ENCODE measurements at places on chromosomes 2 and 18.

- no peak for DNase-seq
Measured at GRCh38 chr2:58130238-58130637, 83.6 kb downstream of the VRK2 start.

DNA sequence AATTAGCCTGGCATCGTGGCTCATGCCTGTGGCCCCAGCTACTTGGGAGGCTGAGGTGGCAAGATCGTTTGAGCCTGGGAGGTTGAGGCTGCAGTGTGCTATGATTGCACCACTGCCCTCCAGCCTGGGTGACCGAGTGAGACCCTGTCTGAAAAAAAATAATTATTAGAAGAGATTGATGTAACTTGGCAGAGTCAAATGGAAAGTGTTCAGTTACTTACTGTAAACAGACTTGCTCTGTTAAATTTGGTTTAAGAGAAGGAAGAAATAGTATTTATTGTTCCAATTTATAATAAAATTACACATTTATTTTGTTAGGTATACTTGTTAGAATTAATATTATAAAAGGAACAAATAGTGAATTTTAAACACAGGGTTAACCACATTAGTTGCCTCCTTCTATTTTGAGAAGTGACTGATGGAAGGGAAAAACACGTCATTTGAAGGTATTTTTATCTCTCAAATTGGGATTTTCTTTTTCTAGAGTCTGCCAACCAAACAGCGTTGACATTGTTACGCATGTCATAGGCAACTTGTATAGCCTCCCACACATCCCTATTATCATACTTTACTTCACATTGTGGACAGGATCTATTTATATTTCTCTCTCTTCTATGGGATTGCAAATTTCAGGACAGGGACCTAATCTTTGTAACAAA is 118.8 kb upstream of the B3GNT2 start:
- no peak for DNase-seq

DNA sequence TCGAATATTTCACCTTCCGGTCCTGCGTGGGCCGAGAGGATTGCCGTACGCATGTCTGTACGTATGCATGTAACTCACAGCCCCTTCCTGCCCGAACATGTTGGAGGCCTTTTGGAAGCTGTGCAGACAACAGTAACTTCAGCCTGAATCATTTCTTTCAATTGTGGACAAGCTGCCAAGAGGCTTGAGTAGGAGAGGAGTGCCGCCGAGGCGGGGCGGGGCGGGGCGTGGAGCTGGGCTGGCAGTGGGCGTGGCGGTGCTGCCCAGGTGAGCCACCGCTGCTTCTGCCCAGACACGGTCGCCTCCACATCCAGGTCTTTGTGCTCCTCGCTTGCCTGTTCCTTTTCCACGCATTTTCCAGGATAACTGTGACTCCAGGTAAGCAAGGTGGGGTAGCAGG is at the start of gene SERPINB5:
Gene SERPINB5 (plus strand): TSS at position 291 of the 400 bp plus-strand sequence. CDS start 7,471 bp downstream, outside the sequence.
- no peak for DNase-seq

- no peak for DNase-seq
Measured at GRCh38 chr2:200357845-200358244, 51.4 kb downstream of the SPATS2L start.

GRCh38 chr18:54883816-54884604 is 55.7 kb downstream of the RAB27B start:
- DNase-seq, result no peak

- DNase-seq, result peak; percentile 84
Measured at GRCh38 chr2:177906041-177906718, 166.4 kb downstream of the PDE11A start.

DNA sequence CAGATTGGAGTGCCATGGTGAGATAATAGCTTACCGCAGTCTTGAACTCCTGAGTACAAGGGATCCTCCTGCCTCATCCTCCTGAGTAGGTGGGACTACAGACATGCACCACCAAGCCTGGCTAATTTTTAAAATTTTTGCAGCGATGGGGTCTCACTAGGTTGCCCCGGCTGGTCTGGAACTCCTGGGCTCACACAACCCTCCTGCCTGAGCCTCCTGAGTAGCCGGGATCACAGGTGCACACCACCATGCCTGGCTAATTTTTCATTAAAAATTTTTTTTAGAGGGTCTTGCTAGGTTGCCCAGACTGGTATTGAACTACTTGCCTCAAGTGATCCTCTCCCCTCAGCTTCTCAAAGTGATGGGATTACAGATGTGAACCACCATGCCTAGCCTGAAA is 27.8 kb downstream of the RAB31 start:
- DNase-seq, result no peak

DNA sequence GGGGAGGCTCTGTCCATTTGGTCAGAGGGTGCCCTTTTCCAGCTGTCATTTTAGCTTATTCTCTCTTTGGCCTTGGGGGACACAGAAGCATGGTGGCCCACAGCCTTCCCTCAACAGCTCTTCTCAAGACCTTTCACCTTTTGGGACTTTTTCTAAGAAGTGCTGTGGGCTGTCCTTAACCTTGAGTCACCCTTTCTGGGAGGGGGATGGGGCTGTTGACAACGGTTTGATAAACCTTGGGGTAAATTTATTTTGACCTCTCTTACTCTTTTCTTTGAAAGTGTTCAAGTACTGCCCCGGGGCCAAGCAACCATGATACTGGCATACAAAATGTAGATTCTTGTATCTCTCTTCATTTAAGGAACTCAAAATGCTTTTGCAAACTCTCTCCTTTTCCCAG is 13.7 kb downstream of the IGFBP5 start:
- no peak for DNase-seq

DNA sequence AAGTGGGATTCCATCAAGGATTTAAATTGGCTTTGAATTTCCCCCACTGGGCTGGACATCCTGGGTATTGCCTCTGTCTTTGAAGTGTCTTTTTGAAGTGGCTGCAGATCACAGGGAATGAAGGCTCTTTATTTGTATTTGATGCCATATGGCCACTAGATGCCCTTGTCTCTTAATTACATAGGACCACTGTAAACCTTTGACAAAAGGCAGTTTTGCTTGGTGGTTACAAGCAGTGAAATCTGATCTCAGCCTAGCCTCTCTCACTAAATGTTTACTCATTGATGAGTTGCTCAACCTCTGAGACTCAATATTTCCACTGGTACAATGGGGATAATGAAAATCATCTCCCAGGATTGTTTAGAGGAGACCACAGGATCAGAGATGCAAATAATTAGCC is 102.2 kb downstream of the INSIG2 start:
- no peak for DNase-seq

DNA sequence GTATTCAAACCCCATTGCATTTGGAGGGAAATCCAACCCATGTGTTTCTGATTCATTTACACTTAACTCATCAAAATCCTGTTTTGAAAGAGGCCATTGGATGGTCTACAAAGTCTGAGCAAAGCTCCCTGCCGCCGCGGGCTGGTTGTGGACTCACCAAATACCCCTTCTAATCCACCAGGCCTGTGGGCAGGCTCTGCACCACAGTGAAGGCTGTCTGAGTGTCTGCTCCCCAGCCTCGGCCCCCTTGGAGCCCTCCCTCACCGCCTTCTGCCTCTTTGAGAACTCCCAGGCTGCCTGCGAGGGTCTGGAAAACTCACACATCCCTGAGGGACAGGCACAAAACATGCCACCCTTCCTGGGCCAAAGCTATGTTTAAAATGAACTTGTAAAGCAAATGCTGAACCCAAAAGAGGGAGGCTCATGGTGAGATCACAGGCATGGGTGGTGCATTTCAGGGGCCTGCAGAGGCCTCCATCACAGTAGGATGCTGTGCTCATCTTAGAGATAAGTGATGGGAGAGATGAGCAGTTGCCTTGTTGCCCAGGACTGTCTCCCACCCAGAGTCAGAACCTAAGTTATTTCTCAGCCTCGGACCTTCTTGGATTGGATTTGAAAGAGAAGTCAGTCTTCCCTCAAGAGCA is 225.0 kb downstream of the CYP26B1 start:
- no peak for DNase-seq

DNA sequence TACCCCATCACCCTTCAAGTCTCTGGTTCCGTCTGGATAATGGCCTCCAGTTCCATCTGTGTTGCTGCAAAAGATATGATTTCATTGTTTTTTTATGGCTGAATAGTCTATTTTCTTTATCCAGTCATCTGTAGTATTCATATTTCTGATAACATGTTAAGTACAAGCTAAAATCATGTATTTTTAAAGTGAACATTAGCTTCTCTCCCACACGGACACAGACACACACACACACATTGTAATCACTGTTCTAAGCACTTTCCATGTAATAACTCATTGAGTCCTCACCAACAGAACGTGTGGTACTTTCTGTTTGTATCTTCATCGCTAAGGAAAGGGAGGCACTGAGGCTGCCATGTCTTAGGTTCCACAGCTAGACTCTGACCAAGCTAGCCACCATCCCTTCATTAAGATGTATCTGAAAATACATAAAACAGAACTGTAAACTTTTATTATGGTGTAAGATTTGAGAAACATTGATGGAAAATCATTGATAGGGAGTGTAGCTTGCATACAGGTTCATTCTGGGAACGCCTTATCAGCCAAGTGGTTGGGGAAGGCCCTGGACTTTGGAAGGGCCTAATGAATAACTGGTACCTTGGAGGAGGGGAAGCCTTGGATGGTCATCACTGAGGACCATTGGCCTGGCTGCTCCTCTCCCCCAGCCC is 8.1 kb downstream of the NCK2 start:
- DNase-seq, result no peak

- DNase-seq, result no peak
Measured at GRCh38 chr2:124283096-124283495, 258.0 kb downstream of the CNTNAP5 start.

GRCh38 chr2:110955556-110955955 is 165.2 kb upstream of the BCL2L11 start:
- no peak for DNase-seq

- DNase-seq, result no peak
Measured at GRCh38 chr2:180630756-180631155, 349.6 kb upstream of the UBE2E3 start.

GRCh38 chr2:33122726-33123125 is 176.0 kb downstream of the LTBP1 start:
- DNase-seq, result no peak

- DNase-seq, result no peak
Measured at GRCh38 chr2:161010503-161011015, 149.7 kb upstream of the TANK start.

- no peak for DNase-seq
Measured at GRCh38 chr2:216261042-216261537, 111.2 kb downstream of the MARCHF4 start.

- DNase-seq, result no peak
Measured at GRCh38 chr2:44348400-44348799, 12.9 kb downstream of the PREPL start.

DNA sequence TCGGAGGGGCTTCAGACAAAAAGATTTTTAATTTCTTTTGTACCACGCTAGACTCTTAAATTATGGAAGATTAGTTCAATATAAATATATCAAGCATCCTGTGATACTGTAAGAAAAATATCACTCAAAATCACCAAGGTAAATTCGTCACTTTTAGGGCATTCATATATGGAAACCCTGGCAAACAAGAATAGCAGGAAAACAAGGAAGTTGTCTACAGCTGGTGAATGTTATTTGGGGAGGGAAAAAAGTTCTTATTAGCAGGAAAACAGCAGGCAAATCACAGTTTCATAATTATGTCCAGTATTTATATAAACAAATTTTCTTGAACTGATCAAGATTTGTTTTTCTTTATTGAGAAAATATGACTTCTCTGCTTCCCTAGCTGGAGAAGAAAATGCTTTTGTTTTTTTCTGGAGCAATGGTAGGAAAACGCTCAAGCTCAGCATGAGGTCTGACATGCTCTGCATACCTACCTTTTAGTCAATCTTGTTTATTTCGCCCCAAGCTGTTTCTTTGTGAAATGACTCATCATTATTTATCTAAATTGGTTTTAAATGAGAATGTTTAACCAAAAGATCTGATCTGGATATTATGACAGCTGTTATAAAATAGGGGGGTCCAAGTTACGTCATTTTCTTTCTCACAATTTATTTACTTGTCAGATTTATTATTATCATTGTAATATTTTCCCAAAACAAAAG is 14.7 kb downstream of the LINC00305 start:
- no peak for DNase-seq

GRCh38 chr2:240426845-240427721 is 8.4 kb upstream of the GPC1 start:
- peak; percentile 30 for DNase-seq

GRCh38 chr2:12223732-12224131 is 477.3 kb downstream of the LPIN1 start:
- no peak for DNase-seq

DNA sequence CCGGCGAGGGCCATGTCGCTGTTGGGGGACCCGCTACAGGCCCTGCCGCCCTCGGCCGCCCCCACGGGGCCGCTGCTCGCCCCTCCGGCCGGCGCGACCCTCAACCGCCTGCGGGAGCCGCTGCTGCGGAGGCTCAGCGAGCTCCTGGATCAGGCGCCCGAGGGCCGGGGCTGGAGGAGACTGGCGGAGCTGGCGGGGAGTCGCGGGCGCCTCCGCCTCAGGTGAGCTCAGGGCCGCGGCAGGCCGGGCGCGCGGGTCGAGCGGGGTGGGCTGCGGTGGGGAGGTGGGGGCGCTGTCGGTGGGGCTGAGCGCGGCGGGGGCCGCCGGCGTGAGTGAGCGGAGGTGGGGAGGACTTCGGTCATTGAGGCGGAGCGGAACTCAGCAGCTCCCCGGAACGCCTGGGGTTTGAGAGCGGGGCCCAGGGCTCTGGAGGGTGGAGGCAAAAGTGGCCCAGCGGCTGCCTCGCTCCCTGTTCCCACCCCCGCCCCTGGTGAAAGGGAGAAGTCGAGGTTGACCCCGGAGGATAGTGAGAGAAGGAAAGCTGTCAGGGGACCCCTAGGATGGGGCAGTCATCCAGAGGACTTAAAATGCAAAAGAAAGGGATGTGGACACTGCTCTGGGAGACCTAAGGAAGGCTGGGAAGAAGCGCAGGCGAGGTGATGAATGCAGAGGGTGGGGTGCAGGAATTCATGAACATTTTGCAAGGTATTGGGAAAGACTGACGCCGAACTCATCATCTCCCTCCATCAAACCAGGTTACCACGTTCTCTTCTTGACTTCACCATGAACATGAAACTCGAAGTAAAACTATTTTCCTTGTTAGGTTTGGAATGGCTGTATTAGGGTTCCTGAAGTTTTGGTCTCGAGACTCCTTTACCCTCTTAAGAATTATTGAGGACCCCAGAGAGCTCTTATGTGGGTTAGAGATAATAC is 633 bp downstream of the MALT1 start:
- DNase-seq, result peak; percentile 86

DNA sequence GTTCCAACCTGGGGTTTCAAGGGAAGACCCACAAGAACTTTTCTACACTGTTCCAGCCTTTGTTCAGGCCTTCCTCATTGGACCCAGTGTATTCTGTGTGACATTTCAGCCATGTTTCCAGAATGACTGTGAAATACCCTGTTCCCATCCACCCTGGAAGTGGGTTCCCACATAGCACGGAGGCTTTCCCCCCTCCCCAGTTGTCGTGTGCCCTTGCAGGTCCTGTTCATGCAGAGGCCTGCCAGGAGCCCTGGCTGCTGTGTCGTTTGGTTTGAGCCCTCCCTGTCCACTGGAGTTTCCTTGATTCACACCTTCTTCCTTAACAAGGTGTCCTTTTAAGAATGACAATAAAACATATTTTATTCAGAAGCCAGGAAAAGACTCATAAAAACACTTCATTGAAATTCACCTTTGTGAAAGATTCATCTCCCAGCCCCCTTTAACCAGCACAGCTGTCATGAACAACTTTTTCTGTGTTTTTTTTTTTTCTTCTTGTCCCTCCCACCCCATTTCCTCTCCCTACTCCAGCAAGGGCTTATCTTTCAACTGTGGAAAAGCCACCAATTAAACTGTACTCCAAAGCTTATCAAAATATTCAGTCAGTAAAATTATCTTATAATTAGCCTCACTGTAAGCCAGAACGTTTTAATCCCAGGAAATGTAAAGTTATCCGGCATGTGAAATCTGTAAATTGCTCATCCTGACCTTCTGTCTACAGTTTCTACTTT is 106.4 kb downstream of the ACOXL start:
- no peak for DNase-seq

GRCh38 chr2:50335852-50336251 is 696.1 kb downstream of the NRXN1 start:
- no peak for DNase-seq

Measured in aorta (tissue), 5 donors.